ENCODE measurements at places on chromosomes 7 and 10. TPM values are rescaled to one million over a fixed set of nuclear protein-coding genes. Genes with fewer than 3 reads are reported as not detected.
A peak's percentile ranks its signal among the peaks of the same experiment; 100 is the strongest.

CDC14C gene
- total RNA-seq, result not detected

DNA sequence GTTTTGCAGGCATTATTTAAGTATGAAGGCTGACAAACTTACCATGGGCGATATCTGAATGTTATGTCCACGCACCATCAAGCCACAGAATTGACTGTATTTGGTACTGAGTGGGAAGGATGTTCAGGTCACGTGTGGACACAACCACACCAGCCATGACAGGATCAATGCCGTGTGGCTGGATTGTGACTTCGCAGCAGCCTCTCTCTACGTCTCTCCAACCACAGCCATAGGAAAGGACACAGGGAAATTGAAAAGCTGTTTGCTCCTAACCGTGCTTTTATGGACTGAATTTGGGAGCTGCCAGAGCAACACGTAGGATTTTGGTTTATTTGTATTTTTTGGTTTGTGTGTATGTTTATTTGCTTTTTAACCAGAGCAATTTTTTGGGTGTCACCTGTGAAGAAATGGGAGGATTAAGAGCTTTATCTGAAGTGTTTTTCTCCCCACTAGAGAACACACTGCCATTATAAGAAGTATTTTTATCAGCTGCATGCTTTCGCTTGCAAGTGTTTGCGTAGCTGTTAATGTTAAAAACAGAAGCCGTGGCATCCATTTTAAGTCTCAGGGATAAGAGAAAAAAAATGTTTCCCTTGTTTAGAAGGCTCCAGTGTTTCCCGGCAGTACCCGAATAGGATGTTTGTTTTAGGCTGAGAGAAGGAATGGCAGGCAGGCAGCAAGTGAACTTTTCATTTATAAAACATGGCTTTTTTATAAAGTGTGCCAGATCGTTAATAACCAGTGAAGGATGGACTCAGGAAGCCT is 401.1 kb upstream of the NFE2L3 start:
- peak; percentile 58 for DNase-seq

- DNase-seq, result no peak
Measured at GRCh38 chr7:11127114-11127785, 153.6 kb downstream of the PHF14 start.

UCN3 gene
- not detected for total RNA-seq

All from tongue (tissue), 3 donors.